ENCODE measurements at places on chromosomes 7 and 10.

GRCh38 chr7:88206254-88206653 lies 13.6 kb downstream of the SRI start:
- DNase-seq: no peak

DNA sequence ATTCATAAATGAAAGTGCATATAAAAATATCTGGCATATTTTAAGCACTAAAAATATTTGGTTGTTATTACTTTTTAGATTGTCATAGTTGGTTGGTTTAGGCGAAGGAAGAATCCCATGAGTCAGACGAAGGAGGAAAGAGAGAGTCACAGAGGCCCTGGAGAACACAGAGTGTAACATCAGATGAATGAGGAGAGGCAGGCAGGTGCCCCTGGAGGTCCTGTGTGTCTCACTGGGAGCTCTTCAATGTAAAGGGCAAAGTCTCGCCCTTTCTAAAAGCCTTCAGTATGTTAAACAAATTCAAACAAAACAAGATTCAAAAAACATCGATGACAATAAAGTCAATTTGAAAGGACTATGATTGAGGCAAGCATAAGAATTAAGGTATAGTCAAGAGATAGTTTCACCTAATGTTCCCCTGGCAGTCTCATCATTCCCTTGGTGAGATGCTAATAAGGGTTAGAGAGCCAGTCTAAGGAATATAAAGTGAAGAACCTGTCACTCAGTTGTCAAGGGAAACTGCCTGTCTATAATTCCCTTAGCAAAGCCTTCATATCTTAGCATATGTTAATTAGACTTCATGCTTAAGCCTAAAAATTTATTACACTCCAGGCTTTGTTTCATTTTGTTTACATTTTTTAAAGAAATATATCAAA lies 194.3 kb downstream of the TPK1 start:
- DNase-seq: no peak

DNA sequence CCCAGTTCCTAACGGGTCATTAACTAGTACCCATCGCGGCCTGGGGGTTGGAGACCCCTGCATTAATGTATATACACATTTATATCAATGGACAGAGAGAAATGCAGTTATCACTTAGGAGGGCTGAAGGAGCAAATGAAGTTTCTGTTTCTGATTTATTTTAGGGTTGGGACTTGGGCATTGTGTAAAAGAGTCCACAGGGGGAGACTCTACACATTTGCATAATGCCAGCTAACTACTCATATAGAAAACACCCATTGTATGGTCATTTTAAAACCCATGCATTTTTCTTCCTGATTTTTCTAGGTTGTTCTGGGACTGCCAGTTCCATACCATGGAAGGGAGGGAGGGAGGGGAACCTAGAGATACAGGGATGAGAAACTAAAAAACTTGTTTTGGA lies 23.5 kb downstream of the BCCIP start:
- DNase-seq: no peak

DNA sequence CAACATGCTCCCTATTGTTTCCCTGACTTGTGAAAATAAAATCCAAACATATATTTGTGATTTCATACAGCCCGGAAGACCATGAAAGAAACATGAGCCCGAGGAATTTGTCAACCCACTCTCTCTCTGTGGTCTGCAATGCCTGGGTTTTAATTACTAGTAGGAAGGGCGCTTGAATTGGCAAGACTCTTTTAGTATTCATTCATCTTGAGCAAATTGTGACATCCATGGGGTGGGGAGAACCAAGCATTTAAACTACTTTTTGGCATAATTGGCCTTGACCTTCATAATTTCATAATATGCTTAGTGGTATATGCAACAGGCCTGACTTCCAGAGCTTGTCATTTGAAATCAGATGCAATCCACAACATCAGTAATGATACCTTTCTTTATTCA lies 142.4 kb upstream of the BMPER start:
- no peak for DNase-seq

- DNase-seq: no peak
Measured at GRCh38 chr7:30465046-30465810, 13.4 kb downstream of the NOD1 start.

All from KG1 (cell line).